Mammary epithelial cell (primary cell): ENCODE measurements at places on chromosomes 2 and 18. TPM values are rescaled to one million over a fixed set of nuclear protein-coding genes. Genes with fewer than 3 reads are reported as not detected.

- no peak for DNase-seq
Measured at GRCh38 chr2:66301767-66302140, 133.2 kb upstream of the MEIS1 start.

DNA sequence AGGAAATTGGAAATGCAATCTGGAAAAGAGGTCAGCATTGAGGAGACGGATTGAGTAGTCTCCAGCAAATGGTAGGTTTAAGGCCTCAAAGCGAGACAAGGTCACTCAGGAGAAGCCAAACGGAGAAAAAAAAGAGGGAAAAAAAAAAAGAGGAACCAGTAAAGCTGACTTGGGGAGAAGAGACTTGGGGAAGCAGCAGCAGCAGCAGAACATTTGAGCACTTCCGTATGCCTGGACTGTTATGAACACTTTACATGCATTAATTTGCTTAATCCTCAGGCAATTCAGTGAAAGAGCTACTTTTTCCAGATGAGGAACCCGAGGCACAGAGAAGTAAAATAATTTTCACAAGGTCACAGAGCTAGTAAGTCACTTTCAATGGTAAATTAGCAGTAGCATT lies 81.3 kb downstream of the OSBPL6 start:
- no peak for DNase-seq

GRCh38 chr2:131580187-131580586 lies 52.5 kb downstream of the CCDC74A start:
- DNase-seq = no peak

DNA sequence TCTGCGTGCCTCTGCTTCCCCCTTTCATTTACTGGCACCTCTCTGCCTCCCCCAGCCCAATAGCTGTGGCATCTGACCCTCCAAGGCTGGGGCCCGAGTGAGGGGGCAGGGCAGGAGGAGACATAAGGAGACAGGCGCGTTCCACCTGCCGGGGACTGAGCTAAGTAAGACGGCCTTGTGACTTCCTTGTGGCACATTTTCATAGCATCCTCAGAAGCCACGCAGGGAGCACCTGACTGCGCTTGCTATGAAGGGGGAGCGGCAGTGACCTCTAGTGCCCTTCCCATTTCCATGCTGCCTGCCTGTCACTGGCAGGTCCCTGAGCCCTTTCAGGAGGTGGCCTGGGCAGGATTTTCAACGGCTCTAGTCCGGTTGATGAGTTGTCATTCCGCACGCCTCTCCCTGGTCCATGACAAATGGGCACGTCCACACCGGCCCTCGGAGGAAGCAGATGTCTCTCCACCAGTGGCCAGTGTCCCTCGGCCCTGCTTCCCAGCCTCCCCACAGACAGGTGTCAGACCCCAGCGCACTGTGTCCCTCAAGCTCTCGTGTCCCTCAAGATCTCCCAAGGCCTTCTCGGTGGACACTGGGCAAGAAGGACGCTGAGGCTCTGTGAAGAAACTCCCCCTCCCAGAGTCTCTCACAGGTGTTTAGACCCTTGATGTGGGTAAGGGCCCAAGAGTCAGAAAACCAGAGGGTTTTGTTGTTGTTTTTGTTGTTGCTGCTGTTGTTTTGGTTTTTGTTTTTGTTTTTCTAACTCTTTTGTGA lies 42.7 kb downstream of the CYP26B1 start:
- no peak for DNase-seq

- no peak for DNase-seq
Measured at GRCh38 chr2:231691251-231691772, 17.0 kb upstream of the PTMA start.

- no peak for DNase-seq
Measured at GRCh38 chr2:10257500-10258147, 45.1 kb upstream of the HPCAL1 start.

DNA sequence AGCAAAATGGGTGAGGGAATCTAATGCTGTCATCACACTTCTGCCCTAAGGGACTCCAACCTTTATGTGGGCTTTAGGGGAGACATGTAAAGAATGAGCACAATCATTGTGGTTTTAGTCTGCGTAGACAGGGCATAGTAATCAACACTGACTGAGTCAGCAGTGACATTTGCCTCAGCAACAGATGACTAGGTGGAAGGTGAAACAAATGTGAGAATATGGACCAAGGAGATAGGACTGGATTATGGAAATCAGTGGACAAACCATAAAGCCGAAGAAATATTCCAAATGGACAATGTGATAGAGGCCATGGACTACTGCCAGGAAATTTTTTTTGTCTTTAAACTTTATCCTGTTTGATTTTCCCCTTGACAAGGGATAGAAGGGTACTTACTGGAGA lies 83.9 kb downstream of the PDK1 start:
- DNase-seq = peak; percentile 76

- no peak for DNase-seq
Measured at GRCh38 chr2:59761966-59762365, 791.5 kb downstream of the BCL11A start.

GRCh38 chr2:122263746-122264145 lies 508.3 kb downstream of the TSN start:
- DNase-seq = no peak

KCNS3 gene
- total RNA-seq = 8.0 TPM

TBR1 gene
- total RNA-seq = not detected in 2 replicates

RESP18 gene
- not detected in 2 replicates for total RNA-seq

TPO gene
- not detected for total RNA-seq
